Activated CD4-positive, CD25-positive, alpha-beta regulatory T cell (primary cell): ENCODE measurements at places on chromosomes 16 and 17.

- no peak for DNase-seq
Measured at GRCh38 chr16:77331802-77332586, 102.8 kb downstream of the ADAMTS18 start.

DNA sequence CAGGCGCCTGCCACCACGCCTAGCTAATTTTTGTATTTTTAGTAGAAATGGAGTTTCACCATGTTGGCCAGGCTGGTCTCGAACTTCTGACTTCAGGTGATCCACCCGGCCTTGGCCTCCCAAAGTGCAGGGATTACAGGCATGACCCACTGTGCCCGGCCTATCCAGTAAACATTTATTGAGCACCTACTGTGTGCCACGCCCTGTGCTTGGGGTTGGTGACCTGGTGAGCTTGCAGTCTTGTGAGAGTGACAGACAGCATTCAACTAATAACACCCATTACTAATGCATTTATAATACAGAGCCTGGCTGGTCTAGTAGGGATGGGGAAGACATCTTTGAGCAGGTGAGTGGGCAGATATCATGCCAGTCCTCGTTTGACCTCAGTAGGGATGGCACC lies 113.1 kb downstream of the SOCS1 start:
- no peak for DNase-seq

- no peak for DNase-seq
Measured at GRCh38 chr16:81693744-81694303, 85.3 kb upstream of the PLCG2 start.

DNA sequence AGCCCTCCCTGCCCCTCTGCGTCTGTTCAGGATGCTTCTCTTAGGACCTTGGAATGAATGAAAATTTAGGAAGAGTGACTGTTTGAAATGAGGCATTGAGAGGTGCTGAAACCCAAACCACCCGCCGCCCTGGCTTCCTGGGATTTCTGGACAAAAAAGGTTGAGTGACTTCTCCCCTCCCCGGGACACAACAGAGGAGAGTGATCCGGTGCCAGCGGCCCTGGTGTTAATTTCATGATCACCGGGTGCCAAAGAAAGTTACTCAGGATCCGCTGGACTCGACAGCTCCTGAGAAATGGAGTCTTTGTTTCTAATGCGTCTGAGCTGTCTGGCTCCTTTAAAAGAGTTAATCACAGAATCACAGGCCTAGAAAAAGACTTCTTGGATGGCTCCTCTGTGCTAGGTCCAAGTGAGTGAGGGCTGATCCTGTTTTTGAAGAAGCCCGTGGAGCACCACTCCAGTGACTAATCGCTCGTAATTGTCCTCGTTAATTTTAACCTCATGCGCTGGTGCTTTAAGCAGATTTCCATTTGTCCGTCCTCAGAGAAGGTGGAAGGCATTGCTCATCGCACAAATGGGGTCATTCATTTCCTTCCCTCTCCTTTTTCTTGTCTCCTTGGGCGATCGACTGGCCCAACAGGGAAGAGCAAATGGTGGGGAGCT lies 144.4 kb upstream of the ZFHX3 start:
- no peak for DNase-seq

GRCh38 chr16:4982056-4982867 lies 24.1 kb downstream of the SEC14L5 start:
- no peak for DNase-seq

DNA sequence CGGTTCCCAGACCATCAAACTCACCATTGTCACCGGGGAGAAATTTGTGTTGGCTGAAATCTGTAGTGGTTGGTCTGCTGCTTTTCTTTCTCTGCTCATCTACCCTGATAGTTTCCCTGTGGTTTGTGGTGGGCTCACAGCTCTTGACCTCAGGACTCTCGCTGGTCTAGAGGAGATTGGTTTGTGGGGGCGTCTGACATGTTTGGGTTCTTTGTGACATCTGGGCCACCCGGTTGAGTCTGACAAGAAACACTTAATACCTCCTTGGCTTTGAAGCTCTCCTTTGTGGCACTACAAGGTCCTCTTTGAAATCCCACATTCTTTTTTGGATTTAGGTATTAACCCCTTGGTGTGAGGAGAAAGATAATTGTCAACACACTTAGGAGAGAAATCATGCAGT lies 662.0 kb downstream of the WWOX start:
- DNase-seq, result no peak

DNA sequence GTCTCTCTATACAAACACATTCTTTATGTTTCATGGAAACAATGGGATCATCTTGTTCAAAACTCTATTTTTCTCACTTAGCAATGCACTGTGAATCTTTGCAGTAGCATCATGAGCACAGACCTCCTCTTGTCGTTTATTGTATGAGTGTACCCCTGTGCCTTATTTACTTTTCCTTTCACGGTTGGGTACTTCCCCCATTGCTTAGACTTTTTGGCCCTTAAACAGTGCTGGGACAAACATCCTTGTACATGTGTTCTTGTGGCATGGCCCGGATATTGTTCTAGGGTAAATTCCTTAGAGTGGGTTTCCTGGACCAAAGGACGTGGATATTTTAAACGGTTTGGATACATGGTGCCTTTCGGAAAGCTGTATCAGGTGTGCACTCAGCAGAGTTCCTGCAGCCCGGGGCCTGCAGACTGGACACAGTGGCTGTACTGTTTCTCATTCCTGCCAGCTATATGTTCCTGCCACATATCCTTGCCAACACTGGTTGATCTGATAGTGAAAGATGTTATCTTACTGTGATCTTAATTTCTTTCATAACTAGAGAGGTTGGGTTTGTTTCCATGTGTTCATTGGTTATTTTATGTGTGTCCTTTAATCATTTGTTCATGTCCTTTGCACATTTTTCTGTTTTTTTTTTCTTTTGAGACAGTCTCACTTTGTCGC lies 111.1 kb downstream of the OR1D5 start:
- DNase-seq, result no peak

DNA sequence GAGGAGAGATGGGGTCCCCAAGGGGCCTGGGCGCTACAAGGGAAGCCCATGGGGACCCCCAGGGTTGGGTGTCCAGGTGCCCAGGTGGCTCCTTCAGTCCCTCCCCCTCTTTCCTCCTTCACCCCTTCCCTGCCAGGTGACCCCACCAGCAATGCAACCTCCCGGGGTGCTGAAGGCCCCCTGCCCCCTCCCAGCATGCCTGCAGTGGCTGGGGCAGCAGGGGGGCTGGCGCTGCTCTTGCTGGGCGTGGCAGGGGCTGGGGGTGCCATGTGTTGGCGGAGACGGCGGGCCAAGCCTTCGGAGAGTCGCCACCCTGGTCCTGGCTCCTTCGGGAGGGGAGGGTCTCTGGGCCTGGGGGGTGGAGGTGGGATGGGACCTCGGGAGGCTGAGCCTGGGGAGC lies 4.0 kb downstream of the EFNB3 start:
- DNase-seq, result no peak

DNA sequence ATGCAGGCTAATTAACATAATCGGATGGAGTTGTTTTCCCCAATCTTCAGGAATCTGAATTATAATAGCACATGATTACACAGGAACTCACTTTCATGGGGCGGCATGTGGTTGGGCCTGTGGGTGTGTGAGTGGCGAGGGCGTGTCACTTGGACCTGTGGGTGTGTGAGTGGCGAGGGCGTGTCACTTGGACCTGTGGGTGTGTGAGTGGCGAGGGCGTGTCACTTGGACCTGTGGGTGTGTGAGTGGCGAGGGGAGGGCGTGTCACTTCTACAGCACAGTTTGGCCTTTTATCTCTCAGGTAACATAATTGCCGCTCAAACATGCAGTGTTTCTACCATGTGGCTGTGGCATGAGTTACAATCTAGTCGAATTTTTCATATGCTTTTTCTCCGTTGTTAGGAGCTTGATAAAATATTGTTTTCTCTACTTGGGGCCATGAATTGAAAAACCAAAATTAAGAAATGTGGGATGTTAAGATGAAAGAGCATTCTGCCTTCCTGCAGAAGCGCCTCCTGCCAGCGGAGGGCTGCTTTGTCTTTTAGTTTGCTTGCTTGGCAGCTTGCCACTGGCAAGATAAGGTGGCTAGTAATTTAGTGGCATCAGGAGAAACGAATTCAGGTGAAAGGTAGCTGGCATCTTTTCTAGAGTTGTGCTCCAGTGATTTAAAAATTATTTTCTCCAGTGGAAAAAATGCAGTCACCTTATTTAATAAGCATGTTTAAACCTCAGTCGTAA lies 36.2 kb downstream of the USP10 start:
- no peak for DNase-seq

DNA sequence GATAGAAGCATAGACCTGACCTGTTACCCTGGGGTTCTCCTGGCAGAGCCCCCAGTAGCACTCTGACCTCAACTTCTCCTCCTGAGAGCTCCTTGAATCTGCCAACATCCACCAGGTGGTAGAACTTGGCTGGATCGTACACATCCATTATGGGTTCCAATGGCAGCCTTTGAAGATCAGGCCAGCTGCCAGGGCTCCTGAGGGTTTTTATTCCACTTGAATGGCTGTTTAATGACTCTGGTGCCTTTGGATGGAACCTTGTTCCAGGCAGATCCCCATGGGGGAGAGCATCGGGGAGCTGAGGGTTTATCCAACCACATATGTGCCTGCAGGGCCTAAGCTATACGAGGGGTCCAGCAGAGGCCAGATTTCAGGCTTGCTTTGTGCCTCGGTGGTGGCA lies 47.1 kb upstream of the CLEC19A start:
- DNase-seq, result no peak

- DNase-seq, result no peak
Measured at GRCh38 chr16:88861359-88861758, 4.4 kb downstream of the TRAPPC2L start.

DNA sequence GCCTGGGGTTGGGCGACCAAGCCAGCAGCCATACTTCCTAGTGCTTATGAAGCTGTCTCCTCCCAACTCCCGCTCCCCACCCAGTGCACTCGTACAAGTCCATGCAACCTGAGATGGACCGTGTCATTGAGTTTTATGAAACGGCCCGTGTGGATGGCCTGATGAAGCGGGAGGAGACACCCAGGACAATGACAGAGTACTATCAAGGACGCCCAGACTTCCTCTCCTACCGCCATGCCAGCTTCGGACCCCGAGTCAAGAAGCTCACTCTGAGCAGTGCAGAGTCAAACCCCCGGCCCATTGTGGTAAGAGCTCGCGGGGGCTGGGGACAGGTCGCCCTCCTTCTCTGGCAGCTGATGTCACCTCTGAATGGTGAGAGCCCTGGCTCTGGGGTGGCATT lies 11.0 kb upstream of the KATNB1 start:
- DNase-seq, result no peak

DNA sequence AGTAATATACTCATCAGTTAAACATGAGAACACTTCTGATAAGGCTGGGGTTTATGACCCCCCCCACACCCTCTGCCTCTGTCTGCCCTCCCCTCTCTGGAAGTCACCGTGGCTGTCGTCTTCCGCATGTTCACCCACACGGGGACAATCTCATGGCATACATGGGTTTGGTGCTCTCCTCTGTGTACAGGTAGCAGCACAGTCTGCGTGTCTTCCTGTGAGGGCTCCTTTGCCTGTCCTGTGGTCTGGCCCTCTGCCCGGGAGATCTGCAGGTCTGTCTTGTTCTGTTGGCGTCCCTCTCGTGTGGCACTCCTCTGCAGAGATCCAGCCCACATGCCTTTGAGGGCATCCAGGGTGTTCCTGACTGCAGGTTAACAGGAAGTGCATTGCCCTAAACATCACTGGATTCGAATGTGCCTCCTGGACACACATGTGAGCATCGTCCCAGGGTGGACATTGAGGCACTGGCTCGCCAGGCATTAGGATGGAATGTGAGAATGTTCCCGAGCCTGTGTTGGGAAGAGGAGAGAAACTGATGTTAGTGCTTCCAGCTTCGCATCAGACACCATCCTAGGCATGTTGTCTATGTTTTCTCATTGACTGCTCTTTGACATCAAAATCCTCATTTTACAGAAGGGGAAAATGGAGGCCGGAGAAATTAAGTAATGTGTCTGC lies 54.5 kb downstream of the NKD1 start:
- DNase-seq, result no peak

- no peak for DNase-seq
Measured at GRCh38 chr16:57527610-57528360, 8.6 kb downstream of the CCDC102A start.

- DNase-seq, result no peak
Measured at GRCh38 chr17:9750524-9750923, 40.9 kb downstream of the DHRS7C start.
